ENCODE measurements at places on chromosomes 7 and 10.

- no peak for DNase-seq
Observed at GRCh38 chr7:25103773-25104172, 21.3 kb downstream of the CYCS start.

- DNase-seq = no peak
Observed at GRCh38 chr10:112259688-112260087, 23.5 kb upstream of the TECTB start.

- no peak for DNase-seq
Observed at GRCh38 chr7:128884561-128885369, 22.1 kb downstream of the ATP6V1F start.

- no peak for DNase-seq
Observed at GRCh38 chr10:54800741-54801421, at the start of gene PCDH15. PCDH15 (minus strand) TSS chr10:54801231; CDS start chr10:54664262, 136,969 bp downstream.

- DNase-seq = no peak
Observed at GRCh38 chr7:108158776-108159175, 28.6 kb upstream of the LAMB4 start.

DNA sequence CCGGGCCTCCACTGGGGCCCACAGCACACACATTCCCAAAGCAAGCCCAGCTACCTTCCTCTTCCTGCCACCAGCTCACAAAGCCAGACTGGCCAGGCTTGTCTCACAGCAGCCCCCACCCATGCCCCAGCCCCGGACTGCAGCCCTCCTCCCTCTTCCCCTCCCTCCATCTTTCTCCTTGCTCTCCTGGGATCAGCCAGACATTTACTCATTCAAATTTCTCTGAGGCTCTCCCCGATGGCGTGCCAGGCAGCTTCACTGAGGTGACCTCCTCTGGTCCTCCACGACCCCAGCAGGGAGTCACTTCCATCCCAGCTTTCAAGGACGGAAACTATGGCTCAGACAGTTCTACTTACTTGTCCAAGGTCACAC is 187.5 kb downstream of the GRID1 start:
- no peak for DNase-seq

DNA sequence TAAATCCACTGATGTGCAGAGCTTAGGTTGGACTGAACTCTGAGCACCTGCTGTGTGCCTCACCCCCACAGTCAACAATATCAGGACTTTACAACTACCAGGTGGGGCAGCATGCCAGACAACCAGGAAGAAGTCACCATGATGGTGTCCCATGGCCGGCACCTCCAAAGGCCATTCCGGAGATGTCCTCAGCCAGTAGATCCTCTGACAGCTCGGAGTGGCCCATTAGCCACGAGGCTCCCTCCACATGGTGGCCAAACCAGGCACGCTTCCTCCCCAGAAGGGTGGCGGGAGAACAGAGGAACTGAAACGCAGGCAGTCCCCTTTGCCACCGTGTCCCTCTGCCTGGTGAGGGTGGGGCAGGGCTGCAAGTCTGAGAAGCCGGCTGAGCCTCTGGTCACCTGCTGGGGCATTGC is 390.0 kb downstream of the TNS3 start:
- peak; percentile 2 for DNase-seq

- no peak for DNase-seq
Observed at GRCh38 chr10:85575441-85575840, 791.2 kb downstream of the GRID1 start.

DNA sequence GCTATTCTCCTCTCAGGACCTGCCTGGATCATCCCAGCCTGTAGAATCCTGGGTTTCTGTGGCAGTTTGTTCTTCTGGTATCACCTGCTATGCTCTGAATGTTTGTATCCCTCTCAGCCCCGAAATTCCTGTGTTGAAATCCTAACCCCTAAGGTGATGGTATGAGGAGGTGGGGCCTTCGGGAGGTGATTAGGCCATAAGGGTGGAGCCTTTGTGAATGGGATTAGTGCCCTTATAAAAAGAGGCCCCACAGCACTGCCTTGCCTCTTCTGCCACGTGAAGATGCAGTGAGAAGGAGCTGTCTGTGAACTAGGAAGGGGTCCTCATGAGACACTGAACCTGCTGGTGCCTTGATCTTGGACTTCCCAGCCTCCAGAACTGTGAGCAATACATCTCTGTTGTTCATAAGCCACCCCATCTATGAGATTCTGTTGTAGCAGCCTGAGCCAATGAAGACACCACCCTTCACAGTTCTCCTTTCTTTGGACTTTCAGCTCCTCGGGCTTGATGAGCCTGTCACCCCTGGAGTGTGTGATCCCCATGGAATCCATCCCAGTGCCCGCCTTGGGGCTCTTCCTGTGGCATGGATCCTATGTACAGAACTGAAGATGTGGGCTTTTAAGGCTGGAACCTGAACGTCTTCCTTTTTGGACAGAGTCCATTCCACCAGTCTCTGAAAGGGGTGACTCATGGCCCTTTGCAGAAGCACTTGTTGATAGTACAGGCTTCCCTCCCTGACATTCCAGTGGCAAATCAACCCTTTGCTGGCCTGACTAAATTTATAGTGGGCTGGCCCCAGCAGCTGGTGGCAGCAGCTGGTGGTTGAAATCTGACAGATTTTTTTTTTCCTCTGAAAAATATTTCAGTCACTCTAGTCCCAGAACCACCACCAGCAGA is 138.0 kb downstream of the TACC2 start:
- no peak for DNase-seq

DNA sequence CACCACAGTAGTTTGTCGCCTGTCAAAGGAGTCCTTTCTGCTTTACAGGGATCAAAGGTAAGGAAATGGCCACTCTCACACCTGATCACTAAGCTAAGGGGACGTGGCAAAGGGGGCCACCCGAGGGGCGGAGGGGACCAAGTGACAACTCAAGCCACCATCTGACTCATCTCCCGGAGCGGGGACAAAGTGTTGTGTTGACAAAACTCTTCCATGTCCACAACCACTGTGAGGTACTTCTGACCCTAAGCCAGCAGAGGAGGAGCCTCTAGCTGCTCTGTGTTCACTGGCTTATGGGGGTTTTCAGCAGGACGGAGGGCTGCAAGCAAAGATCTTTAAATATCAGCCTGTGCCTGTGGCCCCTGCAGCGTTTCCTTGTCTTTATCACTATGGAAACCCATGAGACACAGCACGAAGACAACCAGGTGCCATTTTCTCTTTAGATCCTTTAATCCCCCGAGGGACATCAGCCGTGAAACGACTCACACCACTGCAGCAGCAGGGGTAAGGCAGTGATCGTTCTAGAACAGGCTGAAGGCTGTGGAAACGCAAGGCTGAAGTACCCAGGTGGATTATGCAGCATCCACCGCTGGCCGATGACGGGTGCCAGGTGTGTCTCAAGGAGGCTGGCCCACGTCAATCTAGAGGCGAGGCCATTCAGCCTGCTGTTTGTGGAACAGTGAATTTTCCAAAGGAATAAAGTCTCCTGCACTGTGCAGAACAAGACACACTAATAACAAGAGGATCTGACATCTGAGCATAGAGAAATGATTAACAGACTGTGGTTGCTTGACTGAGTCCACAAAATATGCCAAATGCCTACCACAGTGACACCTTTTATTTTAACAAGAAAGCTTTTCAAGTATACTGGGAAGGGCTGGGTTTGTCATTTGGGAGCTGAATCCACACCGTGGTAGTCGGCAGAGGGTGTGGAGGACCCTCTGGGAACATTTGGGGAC is 26.6 kb upstream of the DDC start:
- DNase-seq = no peak

GRCh38 chr10:34954142-34954541 is 136.0 kb downstream of the CUL2 start:
- DNase-seq = no peak

DNA sequence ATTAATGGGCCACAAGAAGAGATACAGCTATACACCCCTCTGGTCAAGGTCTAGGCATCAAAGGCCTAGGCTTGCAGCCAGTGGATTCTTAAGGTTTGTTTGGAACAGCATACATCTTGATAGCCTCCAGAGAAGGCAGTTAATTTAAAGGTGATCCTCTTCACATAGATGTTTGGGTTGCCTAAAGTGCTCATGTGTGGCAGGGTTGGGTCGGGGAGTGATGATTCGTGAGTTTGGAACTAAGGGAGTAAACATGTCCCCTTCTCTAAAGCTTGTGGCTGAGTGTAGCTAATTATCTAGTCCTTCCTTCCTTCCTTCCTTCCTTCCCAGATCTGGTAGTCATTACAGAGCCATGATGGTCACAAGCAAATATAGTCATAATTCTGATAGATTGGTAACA is 12.4 kb downstream of the PCLO start:
- DNase-seq = no peak

DNA sequence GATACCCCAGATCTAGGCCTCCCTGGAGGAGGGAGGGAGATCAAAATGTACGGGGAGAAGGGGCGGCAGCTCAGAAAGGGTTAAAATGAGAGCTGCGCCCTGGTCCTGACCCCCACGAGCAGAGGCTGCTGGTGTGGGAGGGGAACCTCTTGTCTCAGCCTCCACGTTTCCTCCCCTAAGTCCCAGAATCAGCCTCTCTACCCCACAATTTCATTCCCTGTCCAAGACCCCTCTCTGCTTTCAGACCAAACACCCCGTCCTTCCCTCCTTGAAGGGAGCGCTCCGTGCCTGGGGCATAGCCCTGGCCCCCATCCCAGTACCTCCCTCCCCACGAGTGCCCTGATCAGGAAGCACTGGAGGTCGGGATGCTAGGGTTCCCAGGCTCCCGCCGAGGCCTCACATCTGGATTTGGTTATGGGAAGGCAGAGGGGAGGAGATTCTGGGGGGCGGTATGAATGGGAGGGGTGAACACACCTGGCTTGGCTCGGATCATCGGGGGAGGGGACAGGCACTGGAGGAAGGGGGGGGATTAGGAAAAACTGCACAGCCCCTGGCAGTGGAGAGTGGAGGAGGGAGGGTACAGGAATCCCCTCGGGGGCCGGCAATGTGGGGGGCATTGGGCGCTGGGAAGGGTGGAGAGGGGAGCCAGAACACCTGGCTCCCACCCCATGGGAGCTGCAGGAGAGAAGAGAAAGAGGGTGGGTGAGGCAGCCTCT is 2.7 kb downstream of the EPHB4 start:
- no peak for DNase-seq

DNA sequence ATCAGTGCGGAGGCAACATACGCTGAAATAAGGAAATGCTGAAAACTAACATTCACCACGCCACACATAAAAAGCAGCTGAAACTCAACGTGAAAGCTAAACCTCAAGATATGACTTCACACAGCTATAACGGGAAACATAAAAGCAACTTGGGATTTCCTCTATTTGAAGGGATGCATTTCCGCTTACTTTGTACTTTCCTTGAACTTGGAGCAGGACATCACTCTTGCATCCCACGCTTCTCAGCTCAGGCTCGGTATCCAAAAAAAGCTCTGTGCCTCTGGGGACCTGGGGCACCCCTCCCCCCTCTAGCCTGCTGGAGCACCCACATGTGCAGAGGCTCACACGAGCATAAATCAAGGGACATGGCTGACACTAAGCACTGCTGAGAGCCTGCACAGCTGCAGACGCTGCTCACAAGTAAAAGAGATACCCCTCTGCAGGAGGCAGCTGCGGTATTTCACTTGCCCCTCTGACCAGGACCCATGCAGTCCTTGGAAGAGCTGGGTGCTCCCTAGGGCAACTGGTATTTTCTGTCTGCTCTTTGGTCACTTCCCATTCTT is 34.2 kb downstream of the PARD3 start:
- DNase-seq = no peak

GRCh38 chr10:17022466-17022825 is 107.2 kb downstream of the CUBN start:
- DNase-seq = no peak

DNA sequence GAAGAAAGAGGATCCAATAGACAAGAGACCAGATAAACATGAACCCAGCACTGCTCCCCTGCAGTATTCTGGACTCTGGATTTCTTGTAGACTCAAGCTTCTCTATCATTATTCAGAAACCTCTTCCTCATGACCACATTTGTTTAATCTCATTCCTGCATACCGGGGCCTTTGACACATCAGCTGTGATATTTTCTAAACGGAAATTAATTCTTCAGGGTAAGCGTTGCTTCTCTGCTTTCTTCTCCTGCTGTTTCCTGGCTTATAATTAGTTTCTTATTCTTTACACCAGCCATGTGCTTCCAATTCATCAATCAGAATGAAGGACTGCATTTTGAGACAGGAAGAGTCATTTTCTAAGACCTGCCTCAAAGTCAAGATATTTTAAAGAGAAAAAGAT is 54.2 kb upstream of the TARP start:
- DNase-seq = no peak

- no peak for DNase-seq
Observed at GRCh38 chr7:132326878-132327589, 249.2 kb downstream of the PLXNA4 start.

DNA sequence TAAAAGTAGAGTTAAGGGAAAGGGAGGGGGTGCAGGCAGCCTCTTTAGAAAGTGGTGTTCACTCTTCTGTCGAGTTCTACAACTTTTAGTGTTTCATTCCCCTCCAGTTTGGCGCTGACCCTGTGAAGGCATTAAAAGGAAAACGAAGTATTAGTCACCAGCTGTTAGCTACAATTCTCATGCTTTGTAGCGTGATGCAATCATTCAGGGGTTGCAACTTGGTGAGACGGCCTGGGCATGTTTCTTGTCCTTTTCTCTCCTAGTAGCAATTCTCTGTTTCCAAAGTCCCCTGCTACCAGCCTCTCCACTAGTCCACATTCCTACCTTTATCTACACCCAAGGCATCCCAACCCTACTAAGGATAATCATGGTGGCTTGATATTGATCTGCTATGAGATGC is 33.7 kb upstream of the DGKI start:
- DNase-seq = no peak

DNA sequence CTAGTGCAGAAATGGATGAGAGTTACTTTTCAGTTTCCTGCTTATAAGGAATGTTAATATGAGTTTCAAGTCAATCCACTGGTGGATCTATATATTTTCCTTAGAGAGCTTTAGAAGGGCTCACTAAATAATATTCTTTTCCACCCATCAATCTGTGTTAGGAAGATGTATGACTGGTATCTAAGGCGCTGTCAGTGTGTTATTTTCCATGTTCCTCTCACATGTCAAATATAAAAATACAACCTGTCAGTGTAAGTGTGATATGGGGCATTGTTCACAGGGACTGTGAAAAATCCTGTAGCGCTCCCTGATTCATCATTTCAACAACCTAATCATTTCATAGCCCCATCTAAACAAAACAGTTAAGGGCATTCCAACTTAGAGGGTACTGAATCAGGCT is 203.1 kb downstream of the TMEM26 start:
- DNase-seq = no peak

DNA sequence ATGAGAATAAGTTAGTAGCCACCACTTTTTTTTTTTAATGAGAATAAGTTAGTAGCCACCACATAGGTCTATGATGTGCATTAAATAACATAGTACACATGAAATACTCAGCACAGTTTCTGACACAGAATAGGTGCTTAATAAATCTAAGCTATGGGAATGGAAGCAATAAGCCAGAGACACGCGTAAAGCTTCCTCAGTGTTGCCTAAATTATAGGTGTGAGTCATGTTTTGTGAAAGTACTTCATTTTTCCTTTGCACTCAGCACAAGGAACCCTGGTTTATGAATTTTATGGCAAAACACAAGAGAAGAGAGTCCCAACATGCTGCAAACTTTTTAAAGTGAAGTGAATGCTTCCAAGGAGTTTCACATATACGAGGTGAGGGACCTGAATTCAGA is 267.4 kb downstream of the RNLS start:
- DNase-seq = no peak

GRCh38 chr7:72182036-72182435 is 230.1 kb downstream of the CALN1 start:
- DNase-seq = no peak
